ENCODE measurements at places on chromosomes 7 and 10. TPM values are rescaled to one million over a fixed set of nuclear protein-coding genes. Genes with fewer than 3 reads are reported as not detected.

The AMZ1 gene
- total RNA-seq = 1.1 TPM

The TMEM225B gene
- total RNA-seq = 57.0 TPM

The ANLN gene
- 35.5 TPM for total RNA-seq

The NRCAM gene
- 7.6 TPM for total RNA-seq

The FAM25A gene
- total RNA-seq = not detected
